ENCODE measurements at places on chromosomes 5 and 9.
A peak's percentile ranks its signal among the peaks of the same experiment; 100 is the strongest.

GRCh38 chr9:105119156-105119555, 125.3 kb upstream of the SLC44A1 start:
- DNase-seq = no peak

DNA sequence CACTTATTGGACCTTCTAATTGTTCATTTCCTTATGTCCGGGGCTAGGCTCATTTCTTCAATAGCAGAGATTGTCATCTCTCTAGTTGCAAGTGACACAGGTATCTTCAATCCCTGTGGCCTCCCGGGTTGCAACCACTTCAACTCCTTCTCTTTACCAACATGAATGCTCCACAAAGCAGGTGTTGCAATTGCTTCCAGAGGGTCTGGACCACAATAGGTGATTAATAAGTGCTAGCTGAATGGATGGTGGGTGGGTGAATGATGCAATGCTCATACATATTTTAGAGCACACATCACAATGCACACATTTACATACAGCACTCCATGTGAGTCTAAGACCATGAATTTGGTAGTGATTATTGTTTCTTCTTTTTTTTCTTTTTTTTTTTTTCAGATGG, 2.6 kb downstream of the CEMIP2 start:
- DNase-seq = peak; percentile 74

GRCh38 chr9:101028346-101029314, at the start of gene PLPPR1:
TSS of gene PLPPR1 (plus strand) at chr9:101028727.
- peak; percentile 82 for DNase-seq

- no peak for DNase-seq
Observed at GRCh38 chr9:132163457-132163875, 1.6 kb downstream of the NTNG2 start.

DNA sequence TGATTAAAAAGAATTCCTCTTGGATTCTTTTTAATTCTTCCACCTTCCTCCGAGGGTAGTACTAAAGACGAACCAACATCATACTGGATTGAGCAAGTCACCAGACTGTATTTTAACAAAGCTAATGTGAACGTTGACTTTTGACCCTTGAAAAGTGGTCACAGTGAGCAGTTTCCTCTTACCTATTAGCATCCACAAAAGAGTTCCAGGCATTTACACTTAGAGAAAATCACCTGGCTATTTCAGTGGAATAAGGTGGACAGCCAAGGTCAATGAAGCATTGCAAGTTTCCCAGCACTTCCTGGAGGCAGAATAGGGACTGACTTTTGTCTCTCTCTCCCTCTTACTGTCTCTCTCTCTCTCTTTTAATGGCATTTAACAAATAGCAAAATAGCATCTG, 145.1 kb upstream of the DAB2 start:
- no peak for DNase-seq

- peak; percentile 77 for DNase-seq
Observed at GRCh38 chr5:66989286-66989685, 207.3 kb downstream of the CD180 start.

- DNase-seq = no peak
Observed at GRCh38 chr9:5513966-5514616, 3.8 kb downstream of the PDCD1LG2 start.

GRCh38 chr5:116375926-116376325, 198.7 kb downstream of the SEMA6A start:
- no peak for DNase-seq

- DNase-seq = peak; percentile 69
Observed at GRCh38 chr5:172714491-172715420, 56.2 kb downstream of the DUSP1 start.

DNA sequence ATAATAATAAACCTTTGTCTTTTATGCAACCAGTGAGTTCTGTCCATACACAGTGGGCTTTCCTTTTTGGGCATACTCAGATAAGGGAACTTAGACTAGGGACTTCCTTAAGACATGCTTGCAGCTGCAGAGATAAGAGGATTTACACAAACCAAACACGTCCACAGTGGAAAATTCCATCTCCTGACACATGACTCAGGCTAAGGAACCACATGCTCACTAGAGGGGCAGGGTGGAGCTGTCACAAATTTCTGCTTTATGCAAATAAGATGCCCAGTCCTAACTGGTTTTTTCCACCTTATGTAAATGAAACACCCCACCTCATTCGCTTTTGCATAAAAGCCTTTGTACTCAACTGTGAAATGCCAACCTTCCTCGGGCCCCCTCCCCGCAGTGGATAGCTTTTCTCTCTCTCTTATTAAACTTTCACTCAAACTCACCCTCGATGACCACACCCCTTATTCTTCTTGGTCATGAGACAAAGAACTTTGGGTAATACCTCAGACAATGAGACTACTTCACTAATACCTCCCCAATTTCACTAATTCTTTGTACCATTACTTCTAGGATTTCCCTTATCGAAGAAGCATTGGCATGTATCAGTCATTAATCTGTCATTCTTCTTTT, 170.3 kb upstream of the FTMT start:
- no peak for DNase-seq

- no peak for DNase-seq
Observed at GRCh38 chr5:113292462-113292861, 142.3 kb downstream of the TSSK1B start.
